ENCODE measurements at places on chromosomes 7 and 10.

DNA sequence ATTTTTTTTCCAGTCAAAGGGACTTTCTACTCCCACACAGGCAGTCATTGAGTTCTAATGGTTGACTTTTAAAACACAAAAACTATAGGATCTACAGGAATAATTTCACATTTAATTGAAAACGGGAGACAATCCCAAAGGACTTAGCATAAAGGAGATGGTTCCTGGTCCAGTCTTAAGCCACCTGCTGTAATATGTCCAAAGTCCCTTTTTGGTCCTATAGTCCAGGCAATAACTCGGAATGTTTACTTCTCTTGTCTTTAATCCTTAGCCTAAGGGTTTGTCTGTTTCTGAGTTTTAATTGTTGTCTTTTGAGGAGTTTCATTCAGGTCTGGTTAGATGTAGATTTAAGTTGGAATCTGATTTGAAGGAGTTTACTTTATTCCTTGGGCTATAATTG is 184.9 kb downstream of the BAMBI start:
- DNase-seq = no peak

DNA sequence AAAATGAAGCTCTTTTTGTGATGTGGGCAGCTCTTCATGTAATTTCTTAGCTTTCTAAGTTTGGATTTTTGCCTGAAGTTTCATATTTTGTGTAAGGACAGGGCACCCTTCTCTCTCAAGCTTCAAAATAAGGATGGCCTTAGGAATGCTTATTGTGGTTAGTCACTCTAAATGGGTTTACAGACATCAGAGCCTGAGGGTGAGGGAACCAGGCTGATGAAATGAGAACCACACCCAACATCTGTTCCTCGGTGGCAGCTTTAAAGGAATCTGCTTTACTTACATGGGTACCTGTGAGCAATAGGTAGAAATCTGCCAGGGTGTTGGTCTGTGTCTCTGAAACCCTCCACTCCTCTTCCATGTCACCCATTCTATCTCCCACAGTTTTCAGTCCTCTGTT is 174.3 kb downstream of the EMX2 start:
- no peak for DNase-seq

GRCh38 chr7:138254444-138254843 is 178.2 kb downstream of the AKR1D1 start:
- no peak for DNase-seq

GRCh38 chr10:115514895-115515294 is 421.7 kb downstream of the ATRNL1 start:
- no peak for DNase-seq

GRCh38 chr7:70695795-70696083 is 436.2 kb upstream of the GALNT17 start:
- DNase-seq = no peak

DNA sequence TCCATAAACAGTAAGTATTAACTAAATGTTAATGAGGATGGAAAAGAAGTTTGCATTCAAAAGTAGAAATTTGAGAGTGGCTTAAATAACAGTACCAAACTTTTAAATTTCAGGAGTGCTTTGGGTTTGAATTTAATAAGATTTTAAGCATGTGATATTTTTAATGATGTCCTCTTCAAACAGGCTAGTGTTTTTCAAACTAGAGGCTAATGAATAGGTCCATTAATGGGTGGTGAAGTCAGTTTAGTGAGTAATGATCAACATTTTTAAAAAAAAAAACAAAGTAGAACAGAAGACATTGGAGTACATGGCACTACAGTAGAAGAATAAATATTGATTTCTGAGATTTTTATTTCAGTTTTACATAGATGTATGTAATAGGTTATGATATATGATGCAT is 72.9 kb downstream of the AKAP9 start:
- DNase-seq = no peak

DNA sequence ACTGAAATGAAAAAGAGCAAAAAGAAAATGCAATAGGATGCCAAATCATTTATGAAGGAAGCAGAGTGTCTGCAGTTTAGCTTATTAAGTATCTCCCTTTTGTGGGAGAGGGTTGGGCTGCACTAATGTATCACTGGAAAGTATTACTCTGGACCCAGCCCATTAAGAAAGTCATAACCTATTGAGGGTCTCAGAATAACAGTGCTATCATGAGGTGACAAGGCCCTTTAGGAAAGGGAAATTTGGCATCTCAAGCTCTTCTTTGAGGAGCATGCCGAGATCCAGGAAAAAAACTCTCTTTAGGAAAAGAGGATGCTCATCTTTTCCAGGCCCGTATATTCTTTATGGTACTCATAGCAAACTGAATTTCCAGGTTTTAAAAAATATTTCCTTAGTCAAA is 114.6 kb downstream of the PRKG1 start:
- DNase-seq = no peak

- DNase-seq = no peak
These were observed 104.3 kb downstream of the UBE2H start for GRCh38 chr7:129848436-129848835.

- DNase-seq = no peak
These were observed 112.2 kb downstream of the SVOPL start for GRCh38 chr7:138588986-138589385.

DNA sequence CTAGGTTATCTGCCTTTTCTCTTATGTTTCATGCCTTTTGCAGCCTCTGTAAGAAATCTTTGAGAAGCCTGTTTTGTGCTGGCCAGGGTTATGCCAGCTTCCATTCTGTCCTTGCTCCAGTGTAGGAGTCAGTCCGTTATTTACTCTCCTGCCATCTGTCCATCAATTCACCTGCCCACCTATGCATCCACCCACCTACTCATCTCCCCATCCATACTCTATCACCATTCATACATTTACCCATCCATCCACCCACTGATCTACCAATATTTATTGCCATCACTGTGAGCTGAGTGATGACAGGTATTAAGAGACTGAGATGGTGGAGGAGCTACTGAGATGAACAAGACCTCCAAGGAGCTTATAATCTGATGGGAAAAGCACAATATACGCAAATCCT is 12.7 kb upstream of the PPIF start:
- DNase-seq = no peak

DNA sequence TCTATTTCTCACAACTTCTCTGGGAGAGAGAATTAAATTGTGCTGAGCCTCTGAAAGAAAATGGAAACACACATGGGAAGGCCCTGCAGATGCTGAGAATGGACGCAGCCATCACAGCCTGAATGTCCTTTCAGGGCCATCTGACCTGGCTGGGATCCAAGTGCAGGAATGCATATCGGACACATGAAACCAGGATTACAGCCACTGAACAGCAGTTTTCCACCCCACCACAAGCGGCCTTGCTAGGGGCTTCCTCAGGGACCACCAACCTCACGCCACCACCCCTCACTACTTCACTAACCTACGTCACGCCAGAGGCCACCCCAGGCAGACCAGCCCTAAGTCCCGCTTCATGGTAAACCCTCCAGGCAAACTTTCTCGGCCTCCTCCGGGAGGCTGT is 103.3 kb downstream of the DIP2C start:
- no peak for DNase-seq

All from stimulated activated CD8-positive, alpha-beta memory T cell treated with anti-CD3 and anti-CD28 coated beads, Interleukin-2, amount 100 ng/mL, for 1 hour (primary cell).